Activated naive CD4-positive, alpha-beta T cell treated with Interleukin-2 at 50 U/mL for 16 hours (primary cell): ENCODE measurements at places on chromosomes 3 and 15.

- peak; percentile 21 for DNase-seq
Measured at GRCh38 chr3:43180027-43180426, 74.1 kb upstream of the POMGNT2 start.

DNA sequence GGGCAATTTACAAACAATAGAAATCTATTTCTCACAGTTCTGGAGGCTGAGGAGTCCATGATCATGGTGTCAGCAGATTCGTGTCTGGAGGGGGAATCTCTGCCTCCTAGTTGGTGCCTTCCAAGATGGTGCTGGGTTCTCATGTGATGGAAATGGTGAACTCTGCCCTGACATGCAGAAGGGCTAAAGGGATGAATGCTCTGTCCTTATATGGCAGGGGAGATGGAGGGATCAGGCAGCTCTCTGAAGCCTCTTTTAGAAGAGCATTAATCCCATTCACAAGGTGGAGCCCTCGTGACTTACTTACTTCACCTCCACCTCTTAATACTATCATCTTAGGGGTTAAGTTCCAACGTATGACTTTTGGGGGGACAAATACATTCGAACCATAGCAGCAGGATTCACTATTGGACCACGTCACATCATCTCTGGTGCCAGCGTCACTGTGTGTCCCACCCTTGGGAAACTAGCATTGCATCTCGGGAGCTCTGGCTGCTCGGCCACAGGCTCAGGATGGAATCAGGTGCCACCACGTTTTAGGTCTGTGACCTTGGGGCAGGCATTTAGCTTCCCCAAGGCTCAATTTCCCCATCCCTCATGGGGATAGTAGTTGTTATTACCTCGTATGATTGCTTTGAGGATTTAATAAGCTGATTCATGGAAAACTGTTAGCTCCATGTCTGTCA, 53.0 kb downstream of the SV2B start:
- DNase-seq = no peak

- no peak for DNase-seq
Measured at GRCh38 chr3:45515999-45516725, 78.4 kb upstream of the LIMD1 start.

GRCh38 chr3:56917361-56918110, 115.8 kb upstream of the ARHGEF3 start:
- no peak for DNase-seq

GRCh38 chr3:178059836-178060235, 476.4 kb upstream of the KCNMB2 start:
- no peak for DNase-seq

DNA sequence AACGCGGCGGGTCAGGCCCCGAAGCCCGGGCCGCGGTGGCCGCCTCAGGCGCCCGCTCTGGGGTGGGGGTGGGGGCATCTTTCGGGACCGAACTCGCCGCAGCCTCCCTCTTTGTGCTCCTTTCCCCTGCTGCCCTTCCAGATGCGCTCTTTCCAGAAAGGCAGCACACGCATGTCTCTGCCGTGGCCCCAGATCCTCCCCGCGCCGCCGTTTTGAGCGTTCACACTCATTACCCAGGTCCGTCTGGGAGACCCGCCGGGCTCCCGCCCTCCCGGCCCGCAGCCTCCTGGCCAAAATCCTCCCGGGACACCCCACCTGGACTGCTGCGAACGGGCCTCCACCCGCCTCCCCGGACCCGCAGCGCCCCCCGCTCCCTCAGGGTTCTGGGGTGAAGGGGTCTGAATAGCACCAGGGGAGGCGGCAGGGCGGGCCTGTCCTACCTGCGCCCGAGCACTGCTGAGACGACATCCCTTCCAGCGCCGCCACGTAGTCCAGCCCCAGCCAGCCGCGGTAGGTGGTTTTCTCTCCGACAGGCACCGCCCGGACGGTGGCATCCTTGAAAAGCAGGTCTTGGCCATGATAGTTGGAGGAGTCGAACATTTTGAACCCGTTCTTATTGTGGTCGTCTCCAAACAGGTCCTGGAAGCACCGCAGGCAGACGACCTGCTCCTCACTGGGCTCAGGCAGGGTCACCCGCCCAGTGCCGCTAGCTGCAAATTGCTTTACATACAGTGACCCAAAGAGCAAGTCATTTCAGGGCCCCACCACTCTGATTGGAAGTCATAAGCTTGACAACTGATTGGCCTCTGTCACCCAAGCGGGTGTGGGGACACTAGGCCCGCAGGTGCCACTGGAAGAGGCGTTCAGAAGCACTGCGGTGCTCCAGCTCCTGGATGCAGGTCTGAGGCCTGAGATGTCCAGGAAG, 25.9 kb downstream of the MELTF start:
- no peak for DNase-seq

GRCh38 chr3:56193519-56193918, 274.7 kb downstream of the ERC2 start:
- DNase-seq = no peak

- no peak for DNase-seq
Measured at GRCh38 chr3:195366200-195366925, 76.5 kb downstream of the ACAP2 start.

DNA sequence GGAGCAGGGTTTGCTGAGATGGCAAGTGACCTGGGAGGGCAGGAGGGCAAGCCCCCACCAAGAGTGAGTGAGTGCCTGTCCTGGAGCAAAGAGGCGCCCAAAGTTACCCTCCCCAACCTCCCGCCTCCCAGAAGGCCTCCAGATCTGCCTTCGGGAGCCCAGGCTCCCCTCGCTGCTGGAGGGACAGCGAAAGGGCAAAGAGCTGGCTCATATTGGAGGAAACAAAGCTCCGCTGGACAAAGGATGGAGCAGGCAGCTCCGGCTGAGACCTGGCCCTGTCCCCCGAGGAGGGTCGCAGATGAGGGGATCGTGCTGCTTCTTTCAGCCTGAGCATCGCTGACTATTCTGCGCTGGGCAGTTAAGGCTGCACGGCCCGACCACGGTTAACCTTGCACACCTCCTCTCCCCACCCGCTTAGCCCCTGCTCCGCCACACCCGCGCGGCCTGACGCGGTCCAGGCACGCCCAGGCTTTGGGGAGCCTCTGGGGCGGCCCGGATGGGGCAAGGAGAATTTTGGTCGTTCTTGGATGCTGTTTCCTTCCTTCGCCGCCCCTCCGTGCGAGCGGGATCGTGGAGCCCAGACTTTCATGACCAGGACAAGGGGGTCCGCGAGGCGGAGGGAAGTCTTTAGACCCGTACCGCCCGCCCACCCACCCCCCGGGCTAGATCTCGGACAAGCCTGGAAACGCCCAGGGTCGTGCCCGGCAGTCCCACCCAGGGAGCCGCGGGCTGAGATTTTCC, 651 bp downstream of the PLCD1 start:
- DNase-seq = no peak

- DNase-seq = no peak
Measured at GRCh38 chr3:24339266-24339825, 155.3 kb downstream of the THRB start.

DNA sequence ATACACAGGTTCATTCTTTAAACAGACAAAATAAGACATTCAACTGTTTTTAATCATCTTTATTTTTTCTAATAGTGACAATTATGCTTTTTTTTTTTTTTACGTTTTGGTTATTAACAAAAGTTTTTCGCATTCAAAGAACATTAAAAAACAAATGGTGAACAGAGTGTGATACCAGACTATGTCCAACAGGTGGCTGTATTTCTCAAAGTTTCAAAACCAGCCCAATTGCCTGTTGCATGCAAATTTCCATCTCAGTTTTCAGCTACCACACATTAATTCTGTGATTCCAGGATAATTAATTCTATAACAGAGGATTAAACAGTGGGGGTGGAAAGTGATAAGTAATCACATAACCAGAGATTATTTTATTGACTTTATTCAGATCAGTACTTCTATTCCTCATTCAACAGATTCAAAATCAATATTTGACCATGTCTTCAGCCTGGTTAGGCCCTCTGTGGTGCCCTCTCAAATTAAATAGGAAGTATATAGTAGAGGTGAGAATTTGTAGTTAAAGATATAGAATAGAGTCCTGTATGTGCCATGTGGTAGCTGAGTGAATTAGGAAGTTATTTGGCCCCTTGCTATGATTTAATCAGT, 122.2 kb upstream of the DCBLD2 start:
- DNase-seq = no peak

DNA sequence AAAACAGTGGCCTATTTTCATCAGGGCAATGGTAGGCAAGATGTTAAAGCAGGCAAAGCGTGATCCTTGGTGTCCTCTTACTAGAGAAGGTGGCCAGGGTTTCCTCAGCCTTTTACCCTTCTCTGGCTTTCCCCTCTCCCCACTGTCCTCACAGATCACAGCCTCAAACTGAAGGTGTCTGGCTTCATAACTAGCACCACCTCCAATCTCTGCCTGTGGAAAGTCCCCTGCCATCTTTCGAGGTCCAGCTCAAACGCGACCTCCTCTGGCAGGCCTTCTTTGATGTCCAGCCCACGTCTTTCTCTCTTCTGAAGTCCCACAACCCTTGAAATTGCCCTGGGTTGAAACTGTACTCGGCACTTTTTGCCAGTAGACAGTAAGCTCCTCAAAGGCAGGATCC, 35.9 kb downstream of the CYP19A1 start:
- no peak for DNase-seq

GRCh38 chr15:89075101-89075640, 13.1 kb upstream of the ABHD2 start:
- DNase-seq = no peak

DNA sequence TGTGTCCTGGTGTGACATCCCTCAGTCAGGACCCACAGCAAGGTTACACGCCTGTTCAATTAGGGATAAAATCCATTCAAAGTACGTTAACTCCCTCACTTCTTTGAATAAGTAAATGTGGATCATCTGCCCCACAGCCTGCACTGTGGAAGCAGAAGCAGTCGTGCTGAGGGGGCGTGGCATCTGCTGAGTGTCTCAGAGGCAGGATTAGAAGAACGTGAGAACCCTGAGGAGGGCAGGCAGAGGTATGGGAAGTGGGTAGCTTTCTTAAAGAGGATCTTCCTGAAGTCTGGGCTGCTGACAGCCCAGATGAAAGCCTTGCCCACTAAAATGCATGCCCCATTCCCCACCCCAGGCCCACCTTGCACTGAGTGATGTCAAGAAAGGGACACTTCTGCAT, 28.5 kb downstream of the CRABP1 start:
- no peak for DNase-seq

GRCh38 chr3:126963261-126964190, 19.4 kb upstream of the PLXNA1 start:
- no peak for DNase-seq

DNA sequence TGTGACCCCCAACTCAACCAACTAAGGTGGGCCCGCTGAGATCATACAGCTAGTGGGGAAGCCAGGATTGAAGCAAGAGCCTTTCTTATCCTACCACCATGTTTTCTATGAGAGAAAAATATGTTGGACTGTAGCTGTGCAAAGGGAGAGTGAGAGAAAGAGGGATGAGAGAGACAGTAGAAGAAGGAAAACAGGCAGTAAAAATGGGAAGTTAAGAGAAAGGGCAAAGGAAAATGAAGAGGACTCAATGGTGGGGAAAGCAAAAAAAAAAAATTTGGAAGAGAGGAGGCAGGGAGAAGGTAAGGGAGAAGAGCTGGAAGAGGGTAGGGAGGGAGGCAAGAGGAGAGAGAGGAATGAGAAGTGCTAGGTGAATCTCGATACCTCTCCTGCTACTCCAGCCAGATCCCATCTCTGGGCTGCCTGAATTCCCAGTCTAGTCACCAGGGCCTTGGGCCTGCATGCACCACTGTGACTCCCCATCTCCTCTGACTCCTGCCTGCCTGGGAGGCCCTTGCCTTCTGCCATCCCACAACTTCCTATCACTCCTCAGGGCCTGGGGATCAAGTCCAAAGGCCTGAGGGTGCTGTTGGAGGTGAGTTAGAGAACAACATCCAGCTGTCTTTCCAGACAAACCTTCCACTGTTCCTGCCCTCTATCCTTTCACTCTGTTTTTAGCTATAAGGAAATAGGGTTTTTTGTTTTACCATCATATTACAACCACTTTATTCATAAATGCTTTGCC, 15.7 kb downstream of the FAM81A start:
- no peak for DNase-seq

GRCh38 chr15:75573648-75574384, 5.3 kb downstream of the PTPN9 start:
- DNase-seq = no peak

DNA sequence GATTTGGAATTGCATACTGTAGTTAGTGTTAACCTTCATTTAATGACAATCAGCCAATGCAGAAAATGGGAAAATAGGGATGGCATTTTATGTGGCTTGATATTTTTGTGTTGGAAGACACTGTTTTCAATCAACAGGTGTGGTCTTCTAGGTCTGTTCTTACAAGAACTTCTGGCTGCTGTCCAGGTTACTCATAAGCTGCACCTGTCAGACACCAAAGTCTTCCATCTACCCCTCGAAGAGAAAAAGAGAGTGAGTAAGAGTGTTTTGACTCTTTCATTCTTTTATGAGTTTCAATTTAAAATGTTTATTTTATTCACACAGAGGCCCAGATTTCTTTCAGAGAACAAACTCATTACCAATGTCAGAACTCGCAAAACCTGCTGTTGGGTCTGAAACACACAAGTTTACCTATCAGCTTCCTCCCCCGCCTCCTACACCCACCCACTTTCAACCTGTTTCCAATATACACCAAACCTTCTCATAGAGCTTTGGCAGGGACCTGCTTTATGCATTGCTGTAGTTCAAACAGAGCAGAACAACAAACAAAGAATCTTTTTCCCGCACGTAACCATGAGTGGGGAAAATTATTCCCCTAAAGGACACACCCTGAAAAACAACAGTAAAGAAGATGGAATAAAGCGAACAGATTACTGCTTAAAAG, 767.7 kb upstream of the ALCAM start:
- DNase-seq = no peak

DNA sequence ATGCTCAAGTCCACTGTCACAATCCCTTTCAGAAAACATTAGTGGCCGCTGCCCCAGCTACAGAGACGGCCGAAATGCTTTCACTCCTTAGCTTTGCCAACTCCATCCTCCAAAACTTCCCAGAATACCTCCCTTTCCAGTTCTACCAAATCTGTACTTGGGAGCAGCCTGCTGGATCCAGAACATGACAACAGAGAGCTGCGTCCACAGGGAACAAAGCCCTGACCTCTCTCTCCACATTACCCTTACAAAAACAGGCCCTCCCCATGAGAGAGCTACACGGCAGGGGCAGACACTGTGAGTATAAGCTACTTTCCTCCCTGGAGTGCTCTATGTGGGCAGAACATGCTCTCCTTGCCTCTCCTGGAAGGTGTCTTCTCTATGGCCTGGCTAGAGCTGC, 6.3 kb downstream of the RBM15B start:
- DNase-seq = no peak

DNA sequence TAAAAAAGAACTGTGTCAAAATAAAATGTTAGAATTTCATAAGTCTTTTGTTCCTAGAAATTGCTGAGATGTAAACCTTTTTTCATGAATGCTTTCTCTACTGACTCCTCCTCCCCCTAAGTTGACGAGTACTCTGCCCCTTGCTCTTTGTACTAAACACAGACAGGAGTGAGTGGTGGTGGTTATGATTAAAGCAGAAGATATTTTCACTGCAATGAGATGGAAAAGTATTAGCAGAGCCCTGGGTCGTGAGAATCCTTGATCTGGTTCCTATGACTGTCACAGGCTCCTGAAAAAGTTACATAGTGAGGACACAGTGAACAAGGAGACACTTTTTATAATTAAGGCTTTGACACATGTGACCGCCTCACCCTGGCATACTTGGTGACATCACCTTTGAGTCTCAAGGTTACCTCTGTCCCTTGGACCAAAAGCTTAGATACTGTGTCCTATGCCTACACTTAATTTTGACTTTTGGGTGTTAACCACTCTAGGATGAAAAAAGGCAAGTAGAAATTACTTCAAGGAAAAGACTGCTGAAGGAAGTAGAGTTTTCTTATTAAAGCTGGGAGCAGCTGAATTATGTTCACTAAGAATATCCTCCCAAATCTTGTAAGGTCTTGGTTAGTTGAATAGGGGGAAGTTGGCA, 130.4 kb upstream of the LYSMD4 start:
- no peak for DNase-seq

GRCh38 chr3:46979958-46980497, 562 bp downstream of the NBEAL2 start:
- DNase-seq = peak; percentile 26
